ENCODE measurements at places on chromosomes 5 and 9.
A peak's percentile ranks its signal among the peaks of the same experiment; 100 is the strongest.

DNA sequence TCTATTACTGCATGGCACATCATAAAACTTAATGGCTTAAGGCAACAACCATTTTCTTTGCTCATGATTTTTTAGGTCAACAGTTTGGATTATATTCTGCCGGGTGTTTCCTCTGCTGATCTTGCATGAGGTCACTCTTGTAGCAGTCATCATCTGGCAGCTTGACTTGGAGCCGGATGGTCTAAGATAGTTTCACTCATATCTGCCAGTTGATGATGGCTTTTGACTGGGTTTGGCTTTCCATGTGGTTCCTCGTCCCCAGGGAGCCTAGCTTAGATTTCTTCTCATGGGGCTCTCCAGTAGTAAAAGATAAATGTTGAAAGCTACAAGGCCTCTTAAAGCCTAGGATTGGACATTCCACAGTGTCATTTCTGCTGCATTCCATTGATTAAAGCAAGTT lies 27.4 kb downstream of the LNPEP start:
- no peak for DNase-seq

- DNase-seq: peak; percentile 74
Measured at GRCh38 chr9:126661521-126662251, 48.0 kb downstream of the LMX1B start.

GRCh38 chr5:97162045-97162444 lies 19.6 kb upstream of the LIX1 start:
- peak; percentile 20 for DNase-seq

DNA sequence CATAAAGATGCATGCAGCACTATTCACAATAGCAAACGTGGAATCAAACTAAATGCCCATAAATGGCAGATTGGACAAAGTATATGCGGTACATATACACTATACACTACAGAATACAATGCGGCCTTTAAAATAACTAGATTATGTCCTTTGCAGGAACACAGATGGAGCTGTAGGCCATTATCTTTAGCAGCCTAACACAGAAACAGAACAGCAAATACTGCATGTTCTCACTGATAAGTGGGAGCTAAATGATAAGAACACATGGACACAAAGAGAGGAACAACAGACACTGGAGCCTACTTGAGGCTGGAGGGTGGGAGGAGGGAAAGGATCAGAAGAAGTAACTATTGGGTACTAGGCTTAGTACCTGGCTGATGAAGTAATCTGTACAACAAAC lies 758.2 kb downstream of the TLE1 start:
- no peak for DNase-seq

GRCh38 chr5:179318221-179318955 lies 26.9 kb downstream of the ADAMTS2 start:
- no peak for DNase-seq

DNA sequence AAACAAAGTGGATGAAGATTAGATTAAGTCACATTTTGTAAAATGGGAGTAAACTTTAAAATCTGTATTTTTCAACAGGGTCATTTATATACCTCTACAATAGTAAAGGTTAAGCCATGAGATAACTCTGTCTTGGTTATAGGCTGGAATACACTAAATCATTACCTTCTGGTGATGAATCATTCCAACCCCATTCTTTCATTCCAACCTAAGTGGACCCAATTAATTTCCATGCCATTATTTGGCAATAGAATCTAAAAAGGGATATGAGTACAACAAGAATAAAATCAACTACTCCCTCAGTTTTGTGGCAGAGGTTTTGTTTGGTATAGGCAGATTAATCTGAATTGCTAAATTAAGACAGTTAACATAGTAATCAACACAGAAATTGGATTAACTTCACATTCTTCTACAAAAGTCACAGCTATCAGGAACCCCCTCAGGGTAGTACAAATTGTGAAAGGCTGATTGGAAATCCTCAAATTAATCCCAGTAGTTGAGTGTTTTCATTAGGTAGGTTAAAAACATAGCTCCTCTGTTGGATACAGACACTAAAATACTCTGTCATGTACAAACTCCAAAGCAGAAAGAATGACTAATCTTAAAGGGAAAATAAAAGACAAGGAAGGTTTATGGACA lies 54.2 kb downstream of the ELAVL2 start:
- no peak for DNase-seq

DNA sequence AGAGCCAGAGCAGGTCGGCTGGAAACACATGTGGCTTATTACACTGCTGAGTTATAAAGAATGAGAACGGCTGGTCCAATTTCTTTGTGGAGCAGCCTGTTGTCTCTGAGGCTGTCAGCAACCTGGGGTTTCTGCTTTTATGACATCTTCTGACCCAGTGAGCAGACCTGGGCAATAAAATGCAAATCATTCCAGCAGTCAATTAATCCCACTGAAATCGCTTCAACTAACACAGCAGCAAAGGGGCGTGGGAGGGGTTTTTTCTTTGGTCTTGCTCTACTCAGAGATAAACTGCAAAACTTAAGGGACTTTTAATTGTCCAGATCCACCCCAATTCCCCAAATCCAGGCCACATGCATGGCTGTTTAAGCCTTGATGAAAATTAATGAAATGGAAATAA lies 215.7 kb downstream of the SLIT3 start:
- no peak for DNase-seq

GRCh38 chr5:122908662-122909061 lies 63.2 kb downstream of the SNX24 start:
- no peak for DNase-seq

- no peak for DNase-seq
Measured at GRCh38 chr5:34555699-34556508, 100.2 kb upstream of the RAI14 start.

- no peak for DNase-seq
Measured at GRCh38 chr9:27548055-27548741, 18.6 kb upstream of the MOB3B start.

DNA sequence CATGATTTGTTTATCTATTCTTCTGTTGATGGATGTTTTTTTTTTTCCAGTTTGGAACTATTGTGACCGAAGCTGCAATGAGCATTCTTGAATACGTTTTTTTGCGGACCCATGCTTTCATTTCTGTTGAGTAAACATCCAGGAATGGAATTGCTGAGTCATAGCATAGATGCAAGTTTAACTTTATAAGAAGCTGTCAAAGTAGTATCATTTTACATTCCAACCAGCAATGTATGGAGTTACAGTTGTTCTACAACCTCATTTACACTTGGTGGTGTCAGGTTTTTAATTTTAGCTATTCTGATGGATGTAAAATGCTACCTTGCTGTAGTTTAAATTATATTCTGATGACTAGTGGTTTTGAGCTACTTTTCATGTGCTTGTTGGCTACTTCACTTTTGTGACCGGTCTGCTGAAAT lies 49.0 kb downstream of the NPR3 start:
- no peak for DNase-seq

GRCh38 chr9:99760421-99760820 lies 61.3 kb upstream of the NR4A3 start:
- no peak for DNase-seq

GRCh38 chr5:65815161-65815560 lies 93.2 kb downstream of the NLN start:
- no peak for DNase-seq

- DNase-seq: no peak
Measured at GRCh38 chr5:156147261-156147943, 179.6 kb upstream of the SGCD start.
